ENCODE measurements at places on chromosomes 13 and 19.
A peak's percentile ranks its signal among the peaks of the same experiment; 100 is the strongest.

- DNase-seq, result no peak
Measured at GRCh38 chr13:92029641-92030040, 631.2 kb downstream of the GPC5 start.

- DNase-seq, result no peak
Measured at GRCh38 chr19:6677883-6678689, 8.1 kb upstream of the TNFSF14 start.

DNA sequence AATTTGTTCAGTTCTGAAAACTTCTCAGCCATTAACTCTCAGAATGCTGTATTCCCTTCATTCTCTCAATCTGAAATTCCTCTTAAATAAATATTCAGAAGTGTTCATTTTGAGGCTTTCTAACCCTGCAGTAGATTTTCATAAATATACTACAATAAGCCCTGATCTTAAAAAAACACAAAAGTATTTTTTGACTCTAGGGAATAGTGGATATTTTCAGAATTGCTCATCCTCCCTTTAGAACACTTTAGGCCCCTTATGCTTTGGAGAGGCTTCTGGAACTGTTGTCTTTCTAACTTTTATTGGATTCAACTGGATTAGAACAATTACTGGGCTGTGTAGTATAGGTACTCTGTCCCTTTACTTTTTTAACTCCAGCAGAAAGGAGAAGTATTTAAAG is 1662.6 kb upstream of the MIR17HG start:
- no peak for DNase-seq

- no peak for DNase-seq
Measured at GRCh38 chr13:54210397-54211049, 1181.9 kb downstream of the OLFM4 start.

- peak; percentile 96 for DNase-seq
Measured at GRCh38 chr19:1856698-1857603, 6.4 kb downstream of the KLF16 start.

- peak; percentile 86 for DNase-seq
Measured at GRCh38 chr19:10501971-10502523, 1.1 kb downstream of the KEAP1 start.

DNA sequence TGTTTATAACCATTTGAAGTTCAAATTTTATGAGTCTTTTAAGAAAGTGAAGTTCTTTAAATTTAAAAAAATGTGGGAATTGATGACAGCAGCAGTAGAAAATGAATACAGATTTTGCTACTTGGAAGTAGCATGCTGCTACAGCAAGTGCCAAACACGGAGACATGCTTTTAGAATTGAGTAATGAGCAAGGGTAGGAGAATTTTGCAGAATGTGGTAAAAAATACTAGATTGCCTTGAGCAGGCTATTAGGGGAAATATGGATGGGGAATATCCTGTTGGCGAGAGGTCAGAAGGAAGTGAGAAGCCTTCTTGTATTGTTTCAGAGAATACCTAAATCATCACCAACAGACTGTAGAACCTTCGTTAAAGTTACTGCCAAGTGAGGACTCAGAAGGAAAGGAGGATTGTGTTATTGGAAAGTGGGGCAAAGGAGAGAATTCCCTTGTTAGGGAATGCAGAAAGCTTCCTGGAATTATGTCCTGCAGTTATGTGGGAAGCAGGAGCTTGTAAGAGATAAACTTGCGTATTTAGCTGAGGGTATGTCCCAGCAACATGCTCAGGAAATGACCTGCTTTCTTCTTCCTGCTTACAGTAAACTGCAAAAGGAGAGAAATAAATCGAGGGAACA is 32.4 kb upstream of the OXGR1 start:
- DNase-seq, result no peak

- DNase-seq, result no peak
Measured at GRCh38 chr13:97142452-97142851, 79.7 kb upstream of the MBNL2 start.

- DNase-seq, result no peak
Measured at GRCh38 chr13:43269037-43269481, 245.7 kb downstream of the DNAJC15 start.

DNA sequence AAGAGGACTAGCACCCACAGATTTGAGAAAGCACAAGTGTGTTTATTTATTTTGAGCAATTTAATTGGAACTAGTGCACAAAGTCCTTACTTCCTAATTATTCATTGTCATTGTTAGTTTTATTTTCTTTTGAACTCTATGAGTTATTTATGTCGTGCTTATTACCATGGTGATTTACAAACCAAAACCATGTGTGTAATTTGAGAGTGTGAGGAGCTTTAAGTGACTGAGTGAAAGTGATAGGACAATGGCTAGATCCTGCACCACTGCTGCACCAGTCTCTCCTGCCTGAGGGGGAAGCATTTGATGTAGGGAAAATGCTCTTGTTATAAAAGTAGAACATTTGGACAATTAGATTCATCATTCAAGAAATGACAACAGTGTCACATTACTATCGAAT is 172.3 kb upstream of the KLF12 start:
- no peak for DNase-seq

GRCh38 chr13:98353750-98354149 is 176.7 kb upstream of the RNF113B start:
- DNase-seq, result no peak

GRCh38 chr13:94087100-94087499 is 392.4 kb downstream of the DCT start:
- no peak for DNase-seq

GRCh38 chr13:95155504-95155903 is 145.7 kb downstream of the ABCC4 start:
- no peak for DNase-seq

DNA sequence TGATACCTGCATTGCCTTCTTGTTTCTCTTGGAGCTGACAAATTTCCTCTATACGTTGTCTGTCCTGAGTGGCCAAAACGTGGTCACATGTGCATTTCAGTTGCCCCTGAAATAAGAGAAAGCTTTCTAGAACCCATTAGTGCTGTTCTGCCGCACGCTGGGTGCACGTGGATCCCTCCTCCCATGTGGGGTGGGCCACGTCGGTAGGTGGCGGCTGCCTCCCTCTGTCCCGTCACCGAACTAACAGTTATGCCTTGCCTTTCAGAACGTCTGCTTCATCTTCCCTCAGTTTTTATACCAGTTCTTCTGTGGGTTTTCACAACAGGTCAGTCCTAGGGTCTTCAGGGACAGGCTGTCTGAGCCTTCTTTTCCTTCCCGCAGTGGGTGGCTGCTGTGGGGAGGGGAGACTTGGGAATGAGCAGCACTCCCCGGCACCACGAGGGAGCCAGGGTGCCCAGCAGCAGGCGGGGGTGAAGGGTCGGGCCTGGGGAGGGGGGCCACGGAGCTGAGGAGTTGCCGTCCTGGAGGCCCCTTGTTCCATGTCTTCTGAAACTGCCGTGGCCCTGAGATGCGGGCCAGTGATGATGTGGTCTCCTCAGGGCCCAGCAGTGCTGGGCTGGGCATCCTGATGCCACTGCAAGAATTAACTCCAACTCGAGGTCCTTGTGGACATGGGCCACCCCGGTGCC is 109.7 kb upstream of the MCF2L start:
- no peak for DNase-seq

DNA sequence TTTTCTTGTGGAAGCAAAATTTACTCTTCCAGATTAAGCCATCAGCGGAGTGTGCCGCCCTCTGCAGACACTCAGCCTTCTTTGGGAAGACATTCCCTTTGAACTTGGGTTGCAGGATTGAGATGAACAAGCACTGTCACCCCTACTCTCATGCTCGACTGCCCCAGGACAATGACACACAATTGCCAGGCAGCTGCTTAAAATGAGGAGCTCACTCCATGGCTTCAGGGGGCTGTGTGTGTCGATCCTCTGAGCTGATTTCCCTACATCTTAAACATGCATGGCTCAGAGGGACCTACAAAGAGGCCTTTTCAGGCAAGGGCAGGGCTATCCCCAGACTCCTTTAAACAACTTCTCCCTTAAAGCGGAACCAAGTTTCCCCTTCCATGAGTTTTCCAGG is 107.5 kb upstream of the MBNL2 start:
- no peak for DNase-seq

- DNase-seq, result no peak
Measured at GRCh38 chr13:52377898-52378297, 28.1 kb downstream of the THSD1 start.

DNA sequence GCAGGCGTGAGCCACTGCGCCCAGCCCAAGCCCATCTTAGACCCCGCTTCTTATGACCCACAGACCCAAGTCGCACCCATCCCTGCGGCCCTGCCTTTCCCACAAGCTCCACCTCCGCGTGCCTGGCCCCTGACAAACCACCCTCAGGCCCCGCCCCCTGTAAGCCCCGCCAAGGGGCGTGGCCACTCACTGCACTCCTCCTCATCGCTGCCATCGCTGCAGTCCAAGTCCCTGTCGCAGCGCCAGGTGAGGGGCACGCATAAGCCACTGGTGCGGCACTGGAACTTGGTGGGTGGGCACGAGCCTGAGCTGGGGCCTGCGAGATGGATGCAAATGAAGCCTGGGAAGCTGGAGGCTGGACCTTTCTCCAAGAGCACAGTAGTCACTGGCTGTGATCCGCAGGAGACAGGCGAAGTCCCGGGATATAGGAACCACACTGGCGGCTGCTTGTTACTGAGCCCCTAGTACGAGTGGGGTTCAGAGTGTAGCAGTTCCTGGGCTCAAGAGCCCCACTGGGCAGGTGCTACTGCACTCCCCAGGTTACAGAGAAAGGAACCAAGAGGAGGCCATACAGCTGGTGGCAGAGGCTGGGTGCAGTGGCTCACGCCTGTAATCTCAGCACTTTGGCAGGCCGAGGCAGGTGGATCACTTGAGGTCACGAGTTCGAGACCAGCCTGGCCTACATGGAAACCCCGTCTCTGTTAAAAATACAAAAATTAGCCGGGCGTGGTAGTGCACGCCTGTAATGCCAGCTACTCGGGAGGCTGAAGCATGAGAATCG is 3.1 kb downstream of the CD320 start:
- DNase-seq, result peak; percentile 62

GRCh38 chr13:67137044-67137735 is 92.9 kb downstream of the PCDH9 start:
- DNase-seq, result no peak

DNA sequence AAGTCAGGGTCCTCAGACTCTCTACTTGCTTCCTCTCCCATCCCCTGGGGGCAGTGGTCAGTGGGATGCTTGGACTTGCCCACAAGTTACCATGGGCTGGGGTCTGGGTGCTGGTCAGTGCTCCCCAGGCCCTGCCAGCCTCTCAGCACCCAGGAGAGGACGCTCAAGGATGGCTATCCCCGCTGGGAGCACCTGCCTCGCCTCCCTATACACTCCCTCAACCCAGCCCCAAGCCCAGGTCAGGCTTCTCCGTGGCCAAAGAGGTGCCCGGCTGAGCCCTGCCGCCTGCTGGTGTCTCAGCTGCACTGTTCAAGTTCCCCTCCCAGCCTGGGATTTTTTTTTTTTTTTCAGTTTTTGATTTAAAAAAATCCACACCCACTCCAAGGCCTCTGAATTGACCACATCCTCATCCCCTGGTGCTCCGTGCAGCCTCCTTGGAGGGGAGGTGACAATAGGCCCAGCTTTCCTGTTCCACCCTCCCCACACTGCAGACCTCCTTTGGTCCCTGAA is 10.8 kb downstream of the F2RL3 start:
- DNase-seq, result peak; percentile 78

- peak; percentile 37 for DNase-seq
Measured at GRCh38 chr19:6730153-6730804, 7.1 kb downstream of the GPR108 start.

- peak; percentile 84 for DNase-seq
Measured at GRCh38 chr13:112174476-112175110, 107.6 kb downstream of the SOX1 start.

DNA sequence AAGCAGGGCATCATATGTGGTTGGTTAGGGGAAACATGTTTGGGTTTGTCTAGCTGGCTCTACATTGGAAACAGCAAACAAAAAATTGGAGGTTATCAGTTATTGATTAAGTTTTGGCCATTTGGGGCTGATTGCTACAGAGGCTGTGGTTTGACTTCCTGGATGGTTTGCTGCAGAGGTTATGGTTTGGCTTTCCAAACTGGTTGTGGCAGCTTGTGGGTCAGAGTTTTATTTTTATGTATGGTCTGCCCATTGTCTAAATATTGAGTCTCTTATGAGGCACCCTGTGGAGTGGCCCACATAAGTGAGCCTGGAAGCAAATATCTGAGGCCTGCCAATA is 261.6 kb downstream of the GPC5 start:
- no peak for DNase-seq

DNA sequence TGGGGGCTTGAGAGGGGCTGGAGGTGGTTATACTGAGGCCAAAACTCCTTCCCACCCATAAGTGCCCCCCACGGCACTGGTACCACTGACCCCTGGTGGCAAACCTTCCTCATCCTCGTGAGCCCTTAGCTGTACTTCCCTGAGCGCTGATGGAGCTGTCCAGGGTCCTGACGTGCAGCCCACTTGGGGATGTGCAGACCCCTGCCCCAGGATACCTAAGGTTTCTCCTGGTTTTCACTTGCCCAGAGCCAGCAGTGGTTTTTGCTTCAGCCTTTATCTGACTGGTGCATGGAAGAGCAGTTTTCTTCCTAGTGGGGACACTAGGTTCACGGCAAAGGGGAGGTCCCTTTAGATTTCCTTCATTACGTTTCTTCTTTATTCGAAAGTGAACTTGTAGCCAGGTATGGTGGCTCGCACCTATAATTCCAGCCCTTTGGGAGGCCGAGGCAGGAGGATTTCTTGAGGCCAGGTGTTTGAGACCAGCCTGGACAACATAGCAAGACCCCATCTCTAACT is 28.7 kb upstream of the KCTD15 start:
- peak; percentile 50 for DNase-seq

DNA sequence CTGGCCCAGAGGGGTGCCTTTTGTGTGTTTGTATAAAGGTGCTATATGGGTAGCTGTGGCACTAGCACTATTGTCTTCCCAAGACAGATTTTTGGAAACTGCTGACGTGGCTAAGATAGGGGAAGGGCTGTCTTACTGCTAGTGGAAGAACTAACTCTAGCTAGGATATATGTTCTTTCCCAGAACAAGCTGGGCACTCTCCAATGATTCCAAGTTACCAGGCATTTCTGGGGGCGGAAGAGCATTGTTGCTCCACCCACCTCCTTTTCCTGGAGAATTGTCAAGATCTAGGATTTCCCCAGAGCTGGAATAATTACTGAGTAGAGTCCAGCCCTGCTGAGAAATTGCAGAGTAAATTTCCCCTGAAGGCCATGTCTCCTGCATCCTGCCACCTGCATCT is 408.3 kb downstream of the KLF5 start:
- DNase-seq, result no peak

- no peak for DNase-seq
Measured at GRCh38 chr13:70527599-70527998, 419.3 kb upstream of the KLHL1 start.

- DNase-seq, result no peak
Measured at GRCh38 chr13:97460004-97460775, 26.2 kb downstream of the RAP2A start.

- peak; percentile 89 for DNase-seq
Measured at GRCh38 chr19:33293255-33294057, 8.9 kb downstream of the CEBPA start.

Measured in NB4 (cell line).